ENCODE measurements at places on chromosomes 5 and 9. TPM values are rescaled to one million over a fixed set of nuclear protein-coding genes. Genes with fewer than 3 reads are reported as not detected.

ADAMTSL2 gene
- polyA plus RNA-seq: 9.0 TPM

- no peaks in the 10 kb centered on the region for H3K27me3 ChIP-seq
- H3K36me3 ChIP-seq: no peaks in the 10 kb centered on the region
- no peak overlapping the region for H3K4me3 ChIP-seq
- no peak overlapping the region for H3K27ac ChIP-seq
- DNase-seq: peak; percentile 94
- H3K4me1 ChIP-seq: peaks cover 5% of the 10 kb centered on the region
Measured at GRCh38 chr5:69334793-69335268, 2.2 kb upstream of the CCDC125 start.

DNA sequence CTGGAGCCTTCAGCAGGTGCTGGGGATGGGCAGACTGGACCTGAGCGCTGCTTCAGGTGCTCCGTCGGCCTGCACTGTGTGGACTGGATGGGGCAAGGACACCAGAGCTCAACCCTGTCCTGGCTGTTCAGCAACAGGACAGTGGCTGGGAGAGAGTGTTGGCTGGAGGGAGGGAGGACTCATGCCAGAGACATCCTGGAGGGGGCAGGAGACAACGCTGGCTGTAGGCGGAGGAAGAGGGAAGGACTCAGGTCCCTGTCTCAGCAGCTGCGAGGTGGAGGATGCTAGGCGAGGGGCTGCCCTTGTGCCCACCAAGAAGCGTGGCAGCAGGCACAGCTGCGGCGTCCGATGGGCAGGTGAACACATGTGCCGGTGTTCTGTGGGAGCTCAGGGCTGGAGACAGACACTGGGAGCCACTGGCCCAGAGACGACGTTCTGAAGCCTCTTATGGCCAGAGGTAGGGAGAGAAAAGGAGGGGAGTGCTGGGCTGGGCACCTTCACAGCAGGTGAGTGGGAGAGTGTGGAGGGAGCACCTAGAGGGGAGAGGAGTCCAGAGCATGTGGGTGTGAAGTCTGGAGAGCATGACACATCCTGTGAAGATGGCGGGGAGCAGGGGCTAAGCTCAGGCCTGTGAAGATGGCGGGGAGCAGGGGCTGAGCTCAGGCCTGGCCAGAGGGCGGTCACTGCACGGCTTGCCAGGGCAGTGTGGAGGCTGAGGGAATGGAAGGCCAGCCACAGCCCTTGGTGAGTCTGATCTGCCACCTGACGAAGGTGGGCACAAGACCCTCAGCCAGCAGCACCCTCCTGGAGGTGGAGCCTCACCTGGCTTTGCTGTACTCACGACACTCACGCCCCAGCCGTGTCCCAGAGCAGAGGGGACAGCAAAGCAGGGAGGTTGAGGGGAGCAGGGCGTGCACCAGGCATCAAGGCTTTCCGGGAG, 79.1 kb upstream of the FCN1 start:
- H3K4me3 ChIP-seq: no peak overlapping the region
- no peaks in the 10 kb centered on the region for H3K27me3 ChIP-seq
- H3K4me1 ChIP-seq: no peaks in the 10 kb centered on the region
- H3K27ac ChIP-seq: no peak overlapping the region
- H3K36me3 ChIP-seq: no peaks in the 10 kb centered on the region

GRCh38 chr9:78900500-78900899, 603.6 kb downstream of the PSAT1 start:
- no peaks in the 10 kb centered on the region for H3K36me3 ChIP-seq
- no peaks in the 10 kb centered on the region for H3K27me3 ChIP-seq
- no peak overlapping the region for H3K27ac ChIP-seq
- peaks cover 6% of the 10 kb centered on the region for H3K4me1 ChIP-seq
- H3K4me3 ChIP-seq: no peak overlapping the region
- no peak for DNase-seq

DNA sequence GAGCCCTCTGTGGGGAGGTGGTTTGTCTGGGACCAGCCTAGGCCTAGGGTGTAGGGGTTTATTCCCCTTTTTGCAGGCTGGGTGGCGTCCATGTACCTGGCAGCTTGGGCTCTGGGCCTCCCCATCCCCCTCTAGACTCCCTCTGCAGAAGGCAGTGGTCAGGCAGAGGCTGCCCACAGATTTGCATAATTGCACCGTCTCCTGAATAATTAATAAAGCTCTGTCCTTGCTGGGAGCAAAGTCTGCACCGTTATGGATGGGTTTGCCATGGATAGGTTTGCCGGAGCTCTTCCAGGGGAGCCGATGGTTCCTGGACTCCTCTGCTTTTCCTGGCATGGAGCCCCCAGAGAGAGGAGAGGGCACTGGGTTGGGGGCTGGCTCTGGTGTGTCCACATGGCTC, 60.4 kb downstream of the DAB2IP start:
- no peaks in the 10 kb centered on the region for H3K27me3 ChIP-seq
- no peak overlapping the region for H3K4me3 ChIP-seq
- H3K36me3 ChIP-seq: no peaks in the 10 kb centered on the region
- no peak overlapping the region for H3K27ac ChIP-seq
- no peak for DNase-seq

GRCh38 chr5:36369219-36369690, 67.6 kb upstream of the RANBP3L start:
- no peak overlapping the region for H3K27ac ChIP-seq
- H3K36me3 ChIP-seq: no peaks in the 10 kb centered on the region
- H3K4me1 ChIP-seq: peaks cover 24% of the 10 kb centered on the region
- peak; percentile 8 for DNase-seq
- H3K27me3 ChIP-seq: no peaks in the 10 kb centered on the region

- H3K4me1 ChIP-seq: no peaks in the 10 kb centered on the region
- no peaks in the 10 kb centered on the region for H3K27me3 ChIP-seq
- DNase-seq: no peak
- H3K27ac ChIP-seq: no peak overlapping the region
Measured at GRCh38 chr5:81420039-81420667, 26.2 kb upstream of the ACOT12 start.

All from pancreas (tissue), 10 donors.